ENCODE measurements at places on chromosomes 13 and 19. TPM values are rescaled to one million over a fixed set of nuclear protein-coding genes. Genes with fewer than 3 reads are reported as not detected.

Gene FGF21
- not detected for total RNA-seq

Gene FSD1
- 7.4 TPM for total RNA-seq

Gene LILRA2
- not detected for total RNA-seq

Gene DACT3
- total RNA-seq = 0.42 TPM

Gene C19orf33
- total RNA-seq = 786 TPM

Measured in A549 treated with Mapracorat at 1 μM for 4 hours (cell line).